GM06990 (cell line): ENCODE measurements at places on chromosomes 1 and 21.

- DNase-seq = no peak
These were observed 54.1 kb upstream of the LRIG2 start for GRCh38 chr1:113018911-113019310.

- DNase-seq = peak; percentile 18
These were observed 23.7 kb upstream of the C1orf198 start for GRCh38 chr1:230892018-230892491.

DNA sequence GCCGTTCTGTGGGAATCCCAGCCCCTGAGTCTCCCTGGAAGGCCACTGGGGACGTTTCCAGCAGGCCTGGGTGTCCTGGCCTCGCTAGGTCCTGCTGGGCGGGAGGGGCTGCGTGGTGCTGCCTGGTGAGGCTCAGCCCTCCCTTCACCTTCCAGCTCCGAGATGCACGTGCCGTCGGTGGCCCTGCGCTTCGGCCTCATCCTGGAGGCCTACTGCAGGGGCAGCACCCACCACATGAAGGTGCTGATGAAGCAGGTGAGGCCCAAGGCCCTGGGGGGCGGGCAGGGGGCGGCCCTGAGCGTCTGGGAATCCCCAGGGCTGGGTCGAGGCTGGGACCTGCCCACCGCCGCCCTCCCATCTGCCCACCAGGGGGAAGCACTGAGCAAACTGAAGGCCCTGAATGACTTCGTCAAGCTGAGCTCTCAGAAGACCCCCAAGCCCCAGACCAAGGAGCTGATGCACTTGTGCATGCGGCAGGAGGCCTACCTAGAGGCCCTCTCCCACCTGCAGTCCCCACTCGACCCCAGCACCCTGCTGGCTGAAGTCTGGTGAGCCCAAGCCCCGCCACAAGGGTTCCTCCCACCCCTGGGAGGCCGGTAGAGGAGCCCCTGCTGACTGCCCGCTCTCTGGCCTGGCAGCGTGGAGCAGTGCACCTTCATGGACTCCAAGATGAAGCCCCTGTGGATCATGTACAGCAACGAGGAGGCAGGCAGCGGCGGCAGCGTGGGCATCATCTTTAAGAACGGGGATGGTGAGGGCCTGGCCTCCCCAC is 70.3 kb downstream of the PIK3CD start:
- peak; percentile 60 for DNase-seq

DNA sequence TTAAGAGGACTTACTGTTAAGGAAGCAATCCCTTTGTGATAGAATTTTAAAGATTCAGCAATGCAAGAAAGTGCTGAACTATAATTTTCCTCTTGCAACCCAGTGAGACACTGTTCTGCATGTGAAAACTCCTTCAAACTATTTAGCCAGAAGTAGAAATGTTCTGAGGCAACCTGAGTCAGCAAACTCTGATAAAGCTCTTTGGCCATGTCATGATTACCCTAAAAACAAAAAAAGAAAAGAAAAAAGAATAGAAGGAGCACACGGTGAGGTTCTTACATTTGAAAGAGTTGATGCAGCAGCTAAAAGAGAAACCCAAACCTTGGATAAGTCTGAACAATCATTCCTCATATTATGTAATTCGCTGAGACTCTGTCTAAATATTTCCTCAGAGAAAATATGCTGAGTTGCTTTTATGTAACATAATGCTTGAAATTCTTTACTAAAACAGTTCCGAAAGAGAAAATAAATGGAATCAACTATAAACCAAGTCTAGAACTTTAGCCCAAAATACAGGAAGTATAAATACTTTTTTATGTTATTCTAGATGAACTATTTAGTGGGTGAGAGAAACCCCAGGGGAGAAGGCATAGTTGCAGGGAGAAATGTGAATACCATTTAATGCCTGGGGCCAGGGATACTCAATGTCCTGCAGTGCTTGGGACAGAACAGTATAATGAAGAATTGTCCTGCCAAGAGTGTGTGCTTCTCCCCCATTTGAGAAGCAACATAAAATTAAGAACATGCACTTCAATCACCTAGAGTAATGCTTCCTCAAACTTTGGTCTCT is 60.0 kb downstream of the INTS7 start:
- DNase-seq = no peak

GRCh38 chr1:159429074-159429861 is 2.7 kb upstream of the OR10J4 start:
- no peak for DNase-seq

GRCh38 chr1:53581476-53581875 is 122.3 kb downstream of the DMRTB1 start:
- no peak for DNase-seq

DNA sequence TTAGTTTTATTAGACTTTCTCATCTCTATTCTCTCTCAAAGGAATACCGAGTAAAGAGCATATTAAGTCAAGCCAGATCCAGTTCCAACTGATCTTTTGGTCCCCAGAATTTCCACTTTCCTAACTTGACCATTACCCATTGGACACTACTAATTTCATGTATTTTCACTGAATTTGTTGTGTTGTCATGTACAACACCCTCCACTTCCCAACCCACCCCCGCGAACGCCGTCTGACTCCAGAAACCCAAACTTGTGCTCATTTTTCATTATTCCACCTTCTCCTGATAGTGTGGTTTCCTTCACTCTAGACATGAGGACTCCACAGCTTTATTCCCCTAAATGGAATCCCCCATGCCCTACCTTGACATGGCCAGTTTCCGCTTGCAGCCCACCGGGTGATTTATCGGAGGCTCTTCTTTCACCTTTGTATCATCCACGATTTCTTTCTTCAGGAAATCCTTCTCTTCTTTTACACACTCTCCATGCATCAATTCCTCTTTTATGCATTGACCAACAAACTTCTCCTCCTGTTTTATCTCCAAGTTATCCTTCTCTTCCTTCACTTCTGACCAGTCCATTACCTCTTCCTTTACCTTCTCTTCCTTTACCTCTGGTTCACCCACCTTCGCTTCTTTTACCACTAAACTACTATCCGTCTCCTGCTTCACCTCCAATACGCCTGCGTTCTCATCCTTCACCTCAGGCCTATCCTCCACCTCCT is 805 bp downstream of the ZNHIT6 start:
- DNase-seq = no peak
